ENCODE measurements at places on chromosomes 7 and 10.

DNA sequence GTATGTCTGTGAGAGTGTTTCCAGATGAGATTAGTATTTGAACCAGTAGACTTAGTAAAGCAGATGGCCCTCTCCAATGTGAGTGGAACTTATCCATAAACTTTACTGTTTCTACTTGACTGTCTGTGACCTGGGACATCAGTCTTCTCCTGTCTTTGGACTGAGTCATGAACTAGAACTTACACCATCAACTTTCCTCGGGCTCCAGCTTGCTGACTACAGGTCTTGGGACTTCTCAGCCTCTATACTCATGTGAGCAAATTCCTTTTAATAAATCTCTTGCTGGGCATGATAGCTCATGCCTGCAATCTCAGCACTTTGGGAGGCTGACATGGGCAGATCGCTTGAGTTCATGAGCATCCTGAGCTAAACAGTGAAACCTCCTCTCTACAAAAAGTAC is 25.7 kb upstream of the WAPL start:
- DNase-seq: no peak

DNA sequence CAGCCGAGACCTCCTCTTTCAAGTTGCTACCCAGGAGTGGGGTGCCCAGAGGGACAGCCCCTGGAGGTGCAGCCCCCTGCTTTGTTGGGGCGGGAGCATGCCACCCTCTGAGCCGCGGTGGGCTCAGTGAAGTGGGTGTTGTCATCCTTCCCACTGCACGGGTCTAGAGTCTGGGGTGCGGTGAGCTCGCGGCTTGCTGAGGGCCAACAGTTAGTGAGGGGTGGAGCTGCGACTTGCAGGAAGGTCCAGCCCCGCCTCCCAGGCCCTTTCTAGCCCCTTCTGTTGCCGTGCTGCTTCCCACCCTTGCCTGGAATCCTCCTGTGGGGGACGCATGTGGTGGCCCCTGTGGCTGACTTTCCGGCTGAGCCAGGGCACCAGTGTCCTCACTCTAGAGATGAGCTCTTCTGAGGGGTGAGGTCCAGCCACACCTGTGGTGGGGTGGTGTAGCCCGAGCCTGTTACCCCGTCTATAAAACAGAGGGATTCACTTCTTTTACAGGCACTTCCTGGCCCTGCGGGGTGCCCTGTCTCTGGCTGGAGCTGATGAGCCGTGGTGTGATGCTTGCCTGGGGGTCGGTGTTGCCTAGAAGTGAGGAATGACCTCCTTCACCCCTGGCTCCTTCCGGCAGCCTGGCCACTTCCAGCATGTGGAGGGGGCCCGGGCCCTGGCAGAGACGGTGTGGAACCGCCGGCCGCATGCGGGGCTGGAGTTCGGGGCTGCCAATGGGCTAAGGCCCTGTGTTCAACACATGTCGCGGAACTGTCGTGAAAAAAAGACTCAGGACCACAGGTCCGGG is 127.9 kb downstream of the FAM53B start:
- DNase-seq: no peak

DNA sequence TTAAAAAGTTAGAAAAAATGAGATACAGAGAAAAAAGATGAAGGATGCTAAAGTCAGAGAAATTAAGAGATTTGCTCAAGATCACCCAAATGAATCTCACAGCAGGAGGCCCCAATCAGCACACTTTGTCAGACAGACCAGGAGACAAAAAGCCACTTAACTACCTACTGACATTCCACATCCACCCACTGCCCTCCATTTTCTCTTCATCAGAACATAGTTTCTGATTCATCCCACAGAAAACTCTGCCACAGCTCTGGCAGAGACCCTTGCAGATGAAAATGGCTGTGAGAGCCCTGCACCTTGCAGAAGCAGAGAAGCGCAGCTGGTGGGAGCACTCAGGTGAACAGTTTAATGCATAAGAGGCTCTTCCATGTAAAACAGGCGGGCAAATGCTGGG is 26.6 kb downstream of the DGKI start:
- DNase-seq: no peak

DNA sequence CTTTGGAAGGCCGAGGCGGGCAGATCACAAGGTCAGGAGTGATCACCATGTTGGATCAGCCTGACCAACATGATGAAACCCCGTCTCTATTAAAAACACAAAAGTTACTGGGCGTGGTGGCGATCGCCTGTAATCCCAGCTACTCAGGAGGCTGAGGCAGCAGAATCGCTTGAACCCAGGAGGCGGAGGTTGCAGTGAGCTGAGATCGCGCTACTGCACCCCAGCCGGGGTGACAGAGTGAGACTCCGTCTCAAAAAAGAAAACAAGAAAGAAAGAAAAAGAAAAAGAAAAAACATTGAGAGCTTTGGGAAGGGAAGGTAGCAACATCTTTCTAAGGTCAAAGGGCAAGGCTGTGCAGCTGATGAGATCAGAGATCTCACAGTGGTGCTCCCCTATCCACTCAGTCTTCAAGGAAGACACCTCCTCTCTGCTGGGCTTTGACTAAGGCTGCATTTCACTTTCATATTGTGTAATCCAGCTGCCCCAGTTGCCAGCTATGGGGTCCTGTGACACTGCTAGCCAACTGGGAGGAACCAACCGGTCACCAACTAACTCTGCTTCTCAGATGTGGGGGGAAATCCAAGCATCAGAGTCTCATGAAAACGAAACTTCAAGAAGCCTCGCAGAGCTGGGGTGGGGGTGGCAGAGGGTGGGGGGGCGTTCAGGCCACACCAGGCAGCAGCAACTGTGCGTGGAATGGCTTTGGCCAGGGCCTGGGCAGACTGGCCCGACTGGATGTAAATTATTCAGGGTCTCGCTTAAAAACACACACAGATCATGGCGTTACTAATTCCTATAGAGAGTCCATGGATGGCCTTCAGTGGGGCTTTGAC is 1.5 kb downstream of the IL15RA start:
- no peak for DNase-seq

DNA sequence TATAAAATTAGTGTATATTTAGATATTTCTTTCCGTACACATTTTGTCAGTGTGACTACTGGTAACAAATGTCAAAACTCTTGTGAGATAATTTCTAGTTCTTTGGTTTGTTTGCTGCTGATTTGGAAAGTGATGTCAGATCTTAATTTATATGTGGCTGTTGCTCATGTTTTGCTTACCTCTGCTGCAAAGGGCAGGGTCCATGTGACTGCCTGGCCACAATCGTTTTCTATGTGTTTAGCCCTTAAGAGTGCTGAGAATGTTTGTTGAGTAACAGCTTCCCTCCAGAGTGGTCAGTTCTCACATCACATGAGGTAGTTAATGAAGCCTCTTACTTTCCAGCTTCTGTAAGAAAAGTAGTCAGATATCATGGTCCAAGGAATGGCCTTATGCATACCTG is 4.2 kb downstream of the NRBF2 start:
- no peak for DNase-seq

- no peak for DNase-seq
Measured at GRCh38 chr7:128032605-128033235, 1.5 kb upstream of the LRRC4 start.
